CD4-positive, CD25-positive, alpha-beta regulatory T cell (primary cell): ENCODE measurements at places on chromosomes 5 and 9.

DNA sequence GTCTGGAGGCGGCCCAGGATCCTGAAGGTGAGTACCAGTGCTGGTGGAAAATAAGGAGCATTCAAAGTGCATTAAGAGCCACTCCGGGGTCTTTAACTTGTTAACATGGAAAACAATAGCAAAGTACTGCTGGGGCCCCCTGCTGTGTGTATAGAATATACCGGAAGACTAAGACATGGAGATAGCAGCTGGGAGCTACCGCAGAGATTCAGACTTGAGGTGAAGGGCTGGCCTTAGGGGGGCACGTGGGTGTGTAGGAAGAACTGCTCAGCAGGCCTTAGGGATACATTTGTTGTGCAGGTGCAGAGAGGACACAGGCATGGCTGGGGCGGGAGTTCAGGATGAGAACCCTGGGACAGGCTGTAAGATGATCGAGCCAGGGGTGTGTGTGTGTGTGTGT lies 1.2 kb upstream of the DMRT1 start:
- DNase-seq = no peak

DNA sequence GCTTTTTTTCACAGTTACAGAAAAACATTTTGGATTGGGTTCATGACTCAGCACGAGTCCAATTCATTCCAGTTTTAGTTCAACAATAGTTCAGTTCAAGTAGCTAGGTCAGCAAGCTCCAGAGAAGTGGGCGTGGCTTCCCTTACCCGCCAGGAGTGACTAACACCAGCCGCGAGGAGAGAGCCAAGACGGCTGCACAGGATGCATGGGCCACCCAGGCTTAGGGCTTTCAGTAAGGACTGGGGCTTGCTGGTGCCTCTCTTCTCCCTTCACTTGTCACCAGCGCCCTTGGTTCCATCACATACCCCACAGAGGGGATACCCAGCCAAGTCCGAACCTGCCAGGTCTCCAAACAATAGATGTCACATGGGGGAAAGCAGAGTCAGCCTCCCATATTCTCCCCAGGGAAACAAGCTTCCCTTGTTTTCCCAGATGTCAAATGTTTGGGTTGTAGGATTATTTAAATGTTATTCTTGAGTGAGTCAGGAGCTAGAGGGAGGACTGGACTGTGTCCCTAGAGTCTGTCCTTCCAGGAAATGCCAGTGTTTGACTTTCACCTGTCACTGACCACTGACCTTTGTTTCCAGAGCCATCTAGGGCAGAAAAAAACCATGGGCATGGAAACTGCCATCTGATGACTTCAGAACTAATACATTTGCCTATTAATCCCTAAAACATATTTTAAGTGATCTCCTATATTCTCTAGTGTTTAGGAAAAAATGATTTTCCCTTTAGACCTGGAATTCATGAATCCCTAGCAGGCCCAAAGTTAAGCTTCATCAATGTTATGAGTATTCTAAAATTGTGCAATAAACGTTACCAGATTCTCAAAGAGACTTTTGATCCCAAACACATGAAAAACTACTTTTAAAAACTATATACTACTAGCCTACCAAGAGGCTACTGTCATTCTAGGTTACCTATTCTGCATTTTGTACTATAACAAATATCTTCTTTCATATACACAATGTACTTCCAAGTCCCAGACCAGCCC lies 51.9 kb downstream of the NIPAL4 start:
- no peak for DNase-seq

DNA sequence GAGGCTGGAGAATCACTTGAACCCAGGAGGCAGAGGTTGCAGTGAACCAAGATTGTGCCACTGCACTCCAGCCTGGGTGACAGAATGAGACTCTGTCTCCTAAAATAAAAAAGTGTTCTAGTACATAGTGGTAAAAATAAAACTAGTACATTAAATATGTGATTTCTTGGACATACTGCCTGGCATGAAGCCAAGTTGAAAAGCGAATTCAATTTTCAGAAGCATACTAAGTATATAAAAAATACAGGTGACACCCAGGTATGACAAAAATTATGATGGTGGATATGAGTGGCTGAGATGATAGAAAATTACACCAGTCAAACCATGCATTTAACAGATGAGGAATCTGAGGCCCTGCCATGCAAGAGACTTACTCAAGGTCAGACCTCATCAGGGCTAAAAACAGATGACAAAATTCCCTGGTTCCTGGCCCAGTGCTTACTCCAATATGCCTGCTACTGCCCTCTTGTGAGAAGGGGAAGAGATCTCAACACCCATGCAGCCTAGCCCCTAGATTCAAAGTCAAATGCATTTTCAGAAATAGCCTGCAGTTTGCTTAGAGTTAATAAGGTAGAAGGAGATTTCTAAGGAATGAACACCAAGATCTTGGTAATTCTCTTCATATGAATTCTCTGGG lies 46.6 kb upstream of the GNPDA1 start:
- no peak for DNase-seq

DNA sequence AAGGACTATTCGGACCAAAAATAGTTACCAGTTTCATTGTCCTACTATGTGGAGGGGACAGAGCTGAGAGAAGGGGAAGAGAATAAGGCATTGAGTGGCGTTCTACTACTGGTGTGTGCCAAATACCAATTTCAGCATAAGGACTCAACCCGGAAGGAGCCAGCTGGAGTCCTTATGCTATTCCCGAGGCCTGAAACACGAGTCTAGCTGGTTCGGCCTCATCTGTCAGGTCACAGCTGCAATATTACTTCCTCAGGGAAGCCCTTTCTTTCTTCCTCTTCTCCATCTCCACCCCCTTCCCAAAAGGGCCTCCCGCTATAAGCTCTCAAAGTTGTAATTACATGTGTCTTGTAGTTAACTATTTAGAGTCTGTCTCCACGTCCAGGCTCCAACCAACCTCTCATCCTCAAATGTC lies 20.5 kb upstream of the FER start:
- DNase-seq = no peak

DNA sequence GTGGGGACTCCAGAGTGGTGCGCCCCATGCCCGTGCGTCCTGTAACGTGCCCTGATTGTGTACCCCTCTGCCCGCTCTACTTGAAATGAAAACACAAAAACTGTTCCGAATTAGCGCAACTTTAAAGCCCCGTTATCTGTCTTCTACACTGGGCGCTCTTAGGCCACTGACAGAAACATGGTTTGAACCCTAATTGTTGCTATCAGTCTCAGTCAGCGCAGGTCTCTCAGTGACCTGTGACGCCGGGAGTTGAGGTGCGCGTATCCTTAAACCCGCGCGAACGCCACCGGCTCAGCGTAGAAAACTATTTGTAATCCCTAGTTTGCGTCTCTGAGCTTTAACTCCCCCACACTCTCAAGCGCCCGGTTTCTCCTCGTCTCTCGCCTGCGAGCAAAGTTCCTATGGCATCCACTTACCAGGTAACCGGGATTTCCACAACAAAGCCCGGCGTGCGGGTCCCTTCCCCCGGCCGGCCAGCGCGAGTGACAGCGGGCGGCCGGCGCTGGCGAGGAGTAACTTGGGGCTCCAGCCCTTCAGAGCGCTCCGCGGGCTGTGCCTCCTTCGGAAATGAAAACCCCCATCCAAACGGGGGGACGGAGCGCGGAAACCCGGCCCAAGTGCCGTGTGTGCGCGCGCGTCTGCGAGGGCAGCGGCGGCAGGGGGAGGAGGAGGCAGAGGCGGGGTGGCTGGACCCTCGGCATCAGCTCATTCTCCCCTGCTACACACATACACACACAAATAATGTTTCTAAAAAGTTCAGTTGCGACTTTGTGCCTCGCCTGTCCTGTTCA lies 668 bp downstream of the GLIS3 start:
- peak; percentile 40 for DNase-seq
